Activated T-cell treated with anti-CD3 and anti-CD28 coated beads for 48 hours (primary cell): ENCODE measurements at places on chromosomes 4 and X.

DNA sequence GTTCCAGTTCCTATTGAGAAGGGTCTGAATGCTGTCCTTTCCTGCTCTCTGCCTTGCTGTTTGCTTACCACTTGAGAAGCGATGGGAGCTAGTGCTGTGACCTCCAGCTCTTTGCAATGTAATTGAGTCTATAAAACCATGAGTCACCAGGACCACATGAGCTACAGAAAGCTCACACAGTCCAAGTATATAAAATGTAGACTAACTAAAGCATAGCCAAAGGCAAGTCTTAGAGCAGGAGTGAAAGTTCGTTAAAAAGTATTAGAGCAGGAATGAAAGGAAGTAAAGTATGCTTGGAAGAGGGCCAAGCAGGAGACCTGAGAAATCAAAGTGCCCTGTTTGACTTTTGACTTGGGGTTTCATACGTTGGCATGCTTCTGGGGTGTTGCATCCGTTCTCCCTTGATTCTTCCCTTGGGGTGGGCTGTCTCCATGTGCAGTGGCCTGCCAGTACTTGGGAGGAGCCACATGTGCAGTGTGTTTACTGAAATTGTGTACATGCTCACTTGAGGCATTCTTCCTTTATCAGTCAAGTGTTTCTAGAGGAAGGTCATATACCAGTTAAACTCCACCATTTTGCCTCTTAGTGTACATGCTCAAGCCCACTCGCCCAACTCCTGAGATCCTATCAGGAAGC lies 71.3 kb upstream of the KIT start:
- DNase-seq = no peak

GRCh38 chr4:184142121-184143000 lies 75.3 kb downstream of the ENPP6 start:
- DNase-seq = no peak

DNA sequence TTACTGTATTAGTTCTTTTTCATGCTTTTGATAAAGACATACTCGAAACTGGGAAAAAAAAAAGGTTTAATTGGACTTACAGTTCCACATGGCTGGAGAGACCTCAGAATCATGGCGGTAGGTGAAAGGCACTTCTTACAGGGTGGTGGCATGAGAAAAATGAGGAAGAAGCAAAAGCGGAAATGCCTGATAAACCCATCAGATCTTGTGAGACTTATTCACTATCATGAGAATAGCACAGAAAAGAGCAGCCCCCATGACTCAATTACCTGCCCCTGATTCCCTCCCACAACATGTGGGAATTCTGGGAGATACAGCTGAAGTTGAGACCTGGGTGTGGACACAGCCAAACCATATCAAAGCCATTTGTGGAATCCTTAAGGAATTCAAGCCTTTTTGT lies 1238.9 kb downstream of the ADGRL3 start:
- DNase-seq = no peak

DNA sequence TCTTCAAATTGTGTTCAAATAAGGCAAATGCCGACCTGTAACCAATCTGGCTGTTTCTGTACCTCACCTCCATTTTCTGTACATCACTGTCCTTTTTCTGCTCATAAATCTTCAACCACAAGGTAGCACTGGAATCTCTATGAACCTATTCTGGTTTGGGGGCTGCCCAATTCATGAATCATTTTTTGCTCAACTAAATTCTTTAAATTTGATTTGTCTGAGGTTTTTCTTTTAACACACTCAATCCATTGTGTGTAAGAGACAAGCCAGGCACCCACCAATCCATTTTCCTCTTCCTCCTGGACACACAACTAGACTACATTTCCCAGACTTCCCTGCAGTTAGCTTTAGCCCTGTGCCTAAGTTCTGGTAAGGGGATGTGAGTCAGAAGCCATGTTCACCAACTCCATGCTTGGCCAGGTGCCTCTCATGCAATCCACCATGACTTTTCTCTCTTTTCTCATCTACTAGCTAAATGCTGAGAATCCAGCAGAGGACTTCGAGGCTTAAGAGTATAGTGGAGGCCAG lies 193.2 kb upstream of the KLF3 start:
- no peak for DNase-seq

GRCh38 chrX:129843209-129843458 lies 552 bp downstream of the ZDHHC9 start:
- no peak for DNase-seq

DNA sequence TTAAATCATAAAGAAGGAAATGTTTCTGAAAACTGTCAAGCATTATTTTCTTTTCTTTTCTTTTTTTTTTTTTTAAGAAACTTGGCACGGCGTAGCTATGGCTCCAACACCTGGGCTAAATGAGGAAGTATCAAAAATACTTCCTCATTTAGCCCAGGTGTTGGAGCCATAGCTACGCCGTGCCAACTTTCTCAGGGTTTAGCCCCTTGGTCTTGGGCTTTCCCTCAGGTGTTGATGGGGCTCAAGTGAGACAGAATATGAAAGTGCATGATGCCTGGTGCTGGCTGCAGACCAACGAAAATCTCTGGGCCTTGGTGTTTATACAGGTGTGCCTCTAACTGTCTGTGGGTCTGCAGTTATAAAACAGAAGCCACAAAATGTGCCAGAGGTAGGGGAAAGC lies 132.7 kb downstream of the ARHGAP24 start:
- DNase-seq = no peak

- no peak for DNase-seq
These were observed 930.9 kb downstream of the DMD start for GRCh38 chrX:32280489-32280888.

GRCh38 chr4:24775032-24775605 lies 20.3 kb upstream of the SOD3 start:
- no peak for DNase-seq

GRCh38 chrX:68647156-68647957 lies at the start of gene STARD8:
STARD8 (plus strand) TSS chrX:68647666; CDS start chrX:68647883, 217 bp downstream.
- DNase-seq = no peak
